Small intestine (tissue), 16 donors: ENCODE measurements at places on chromosomes 13 and 19.
A peak's percentile ranks its signal among the peaks of the same experiment; 100 is the strongest.

DNA sequence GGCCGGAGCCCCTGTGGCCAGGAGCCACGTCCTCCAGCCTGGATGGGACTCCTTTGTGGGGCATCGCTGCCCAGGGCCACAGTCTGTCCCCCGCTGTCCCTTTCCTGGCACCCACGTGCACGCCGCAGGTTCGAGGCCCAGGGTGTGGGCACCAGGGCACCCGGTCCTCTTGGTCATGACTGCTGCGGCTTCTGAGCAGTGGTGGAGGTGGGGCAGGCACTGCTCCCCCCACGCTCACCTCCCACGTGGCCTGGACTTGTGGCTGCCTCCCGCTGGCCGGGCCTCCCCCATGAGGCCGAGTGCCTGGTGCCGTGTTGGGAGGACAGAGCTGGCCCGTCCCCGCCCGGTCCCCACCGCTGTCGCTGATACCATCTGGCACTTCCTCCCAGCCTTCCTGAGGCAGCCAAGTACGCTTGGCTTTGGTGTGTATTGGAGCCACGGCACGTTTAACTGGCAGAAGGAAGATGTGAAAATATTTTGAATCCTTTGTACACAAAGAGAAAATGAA, 12.8 kb downstream of the SPPL2B start:
- DNase-seq: no peak

DNA sequence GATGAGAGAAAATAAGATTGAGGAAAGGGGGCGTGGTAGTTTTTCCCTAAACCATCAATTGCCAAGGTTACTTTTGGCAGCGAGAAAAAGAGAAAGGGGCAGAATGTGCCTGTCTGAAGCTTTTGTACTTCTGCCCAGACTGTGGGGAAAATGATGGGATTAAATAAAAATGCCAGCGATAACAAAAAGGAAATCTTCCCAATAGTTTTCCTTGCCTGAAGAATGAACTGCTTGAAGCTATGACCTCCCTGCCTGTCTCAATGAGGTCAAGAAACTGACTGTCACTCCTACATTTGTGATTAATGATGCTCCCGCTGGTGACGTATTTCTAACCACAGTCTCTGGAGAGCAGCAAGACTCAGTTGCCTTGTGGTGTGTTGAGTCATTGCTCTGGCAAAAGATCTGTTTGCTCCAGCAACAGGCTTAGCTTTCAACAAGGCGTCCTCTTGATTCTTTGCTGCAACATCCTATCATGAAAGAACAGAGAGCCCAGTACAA, 1051.5 kb downstream of the DIAPH3 start:
- DNase-seq: peak; percentile 1

GRCh38 chr19:23916991-23917390, 2.3 kb downstream of the ZNF726 start:
- peak; percentile 8 for DNase-seq

DNA sequence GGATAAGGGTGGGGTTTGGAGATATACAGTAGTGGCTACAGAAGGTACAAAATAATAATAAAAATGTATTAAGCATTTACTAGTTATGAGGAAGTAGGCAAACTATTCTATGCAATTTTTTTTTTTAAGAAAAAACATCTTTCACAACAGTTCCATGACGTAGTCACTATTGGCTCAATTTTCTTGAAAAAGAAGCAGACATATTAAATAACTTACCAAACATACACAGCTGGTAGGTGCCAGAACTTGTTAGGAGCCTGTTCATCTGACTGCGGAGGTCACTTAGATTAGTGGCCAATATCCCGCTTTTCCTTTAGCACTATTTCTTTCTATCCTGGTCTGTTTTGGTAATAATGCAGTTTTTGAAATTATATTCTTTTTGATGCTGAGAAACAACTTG, 593.5 kb downstream of the KCTD12 start:
- DNase-seq: no peak

DNA sequence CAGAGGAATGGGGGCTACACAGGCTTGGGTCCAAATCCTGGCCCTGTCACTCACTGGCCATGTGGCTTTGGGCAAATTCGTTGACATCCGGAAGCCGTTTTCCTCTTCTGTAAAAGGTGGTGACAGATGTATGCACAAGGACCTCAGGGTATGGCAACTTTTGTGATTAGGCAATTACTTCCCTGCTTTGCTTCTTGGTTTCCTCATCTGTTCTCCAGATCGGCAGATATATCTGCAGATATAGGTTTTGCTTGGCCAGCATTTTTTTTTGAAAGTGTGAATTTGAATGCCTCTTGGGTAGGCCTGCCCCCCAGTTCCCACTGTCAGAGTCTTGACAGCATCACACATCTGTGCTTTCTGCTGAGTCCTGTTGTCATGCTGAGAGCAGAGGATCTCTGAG, 17.7 kb downstream of the TMEM272 start:
- no peak for DNase-seq

GRCh38 chr19:30304540-30304939, 67.6 kb upstream of the ZNF536 start:
- DNase-seq: no peak

DNA sequence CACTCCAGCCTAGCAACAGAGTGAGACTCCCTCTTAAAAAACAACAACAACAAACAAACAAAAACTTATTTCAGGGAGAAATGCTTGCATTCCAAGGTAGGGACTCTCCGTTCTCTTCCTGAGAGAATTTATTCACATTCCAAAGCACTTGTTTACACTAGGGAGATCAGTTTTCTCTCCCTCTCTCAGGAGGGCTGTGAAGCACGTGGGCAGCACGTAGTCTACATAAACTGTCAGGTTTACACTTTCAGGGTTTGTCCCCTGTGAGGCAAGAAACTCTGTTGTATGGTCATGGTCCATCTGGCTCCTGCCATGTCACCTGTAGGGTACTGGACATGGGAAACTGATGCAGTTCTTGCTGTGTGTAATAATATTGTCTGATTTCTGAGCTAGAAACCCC, 31.6 kb downstream of the WDR87 start:
- DNase-seq: no peak

- peak; percentile 29 for DNase-seq
Observed at GRCh38 chr19:39890755-39891551, 43.5 kb downstream of the FCGBP start.

DNA sequence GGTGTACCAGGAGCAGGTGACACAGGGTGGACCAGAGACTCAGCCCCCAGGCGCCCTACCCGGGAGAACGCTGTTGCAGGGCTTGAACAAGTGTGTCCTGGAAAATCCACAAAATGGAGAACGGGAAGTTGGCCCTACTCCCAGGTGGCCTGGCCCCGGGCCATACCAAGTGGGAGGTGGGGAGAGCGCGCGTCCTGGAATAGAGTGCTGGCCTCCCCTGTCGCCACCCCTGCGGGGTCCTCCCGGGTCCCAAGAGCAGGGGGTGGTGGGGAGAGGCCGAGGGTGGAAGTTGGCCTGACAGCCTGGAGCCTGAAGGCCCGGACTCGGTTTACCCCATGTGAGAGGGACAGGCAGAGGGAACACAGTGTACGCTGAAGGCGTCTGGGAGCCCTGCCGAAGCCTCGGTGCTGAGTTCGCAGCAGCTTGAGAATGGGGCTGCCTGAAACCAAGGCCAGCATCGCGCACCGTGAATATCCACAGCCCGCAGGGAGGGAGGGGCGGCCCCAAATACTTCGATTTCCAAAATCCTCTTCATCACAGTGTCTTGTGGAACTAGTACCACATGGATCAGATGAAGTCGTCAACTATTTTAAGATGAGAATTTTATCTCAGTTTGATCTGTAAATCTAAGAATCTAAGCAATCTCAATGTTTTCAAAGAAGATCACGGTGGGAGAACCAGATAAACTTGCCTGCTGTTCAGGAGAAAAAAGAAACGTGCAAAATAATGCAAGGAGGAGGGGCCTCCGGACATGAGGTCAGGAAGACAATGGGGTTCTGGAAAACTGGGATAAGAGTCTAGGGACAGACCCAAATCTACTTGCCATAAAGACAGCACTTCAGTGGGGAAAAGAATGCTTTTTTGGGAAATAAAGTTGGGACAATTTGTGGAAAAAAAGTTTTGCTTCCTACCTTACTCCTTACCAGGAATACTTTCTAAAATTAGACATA, 10.4 kb upstream of the KLF16 start:
- DNase-seq: no peak

DNA sequence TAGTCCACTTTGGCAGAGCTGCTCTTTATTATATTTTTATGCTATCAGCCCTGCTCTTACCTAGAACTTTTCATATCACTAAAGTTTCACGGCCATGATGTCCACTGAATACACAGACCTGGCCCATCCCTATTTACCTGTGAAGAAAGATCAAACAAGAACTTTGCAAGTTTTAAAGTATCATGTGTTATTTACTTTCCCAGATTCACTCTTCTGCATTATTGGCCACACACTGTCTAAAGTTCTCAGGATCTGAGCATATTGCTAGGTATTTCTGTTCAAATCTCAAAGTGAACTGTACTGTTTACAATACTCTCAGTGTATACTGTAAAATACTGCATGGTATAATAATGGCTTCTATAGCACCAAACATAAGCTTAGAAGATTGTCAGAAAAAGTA, 405.2 kb downstream of the KLF12 start:
- DNase-seq: no peak

- no peak for DNase-seq
Observed at GRCh38 chr13:80312967-80313366, 28.0 kb downstream of the SPRY2 start.

GRCh38 chr13:24106429-24106828, 54.1 kb upstream of the SPATA13 start:
- no peak for DNase-seq

DNA sequence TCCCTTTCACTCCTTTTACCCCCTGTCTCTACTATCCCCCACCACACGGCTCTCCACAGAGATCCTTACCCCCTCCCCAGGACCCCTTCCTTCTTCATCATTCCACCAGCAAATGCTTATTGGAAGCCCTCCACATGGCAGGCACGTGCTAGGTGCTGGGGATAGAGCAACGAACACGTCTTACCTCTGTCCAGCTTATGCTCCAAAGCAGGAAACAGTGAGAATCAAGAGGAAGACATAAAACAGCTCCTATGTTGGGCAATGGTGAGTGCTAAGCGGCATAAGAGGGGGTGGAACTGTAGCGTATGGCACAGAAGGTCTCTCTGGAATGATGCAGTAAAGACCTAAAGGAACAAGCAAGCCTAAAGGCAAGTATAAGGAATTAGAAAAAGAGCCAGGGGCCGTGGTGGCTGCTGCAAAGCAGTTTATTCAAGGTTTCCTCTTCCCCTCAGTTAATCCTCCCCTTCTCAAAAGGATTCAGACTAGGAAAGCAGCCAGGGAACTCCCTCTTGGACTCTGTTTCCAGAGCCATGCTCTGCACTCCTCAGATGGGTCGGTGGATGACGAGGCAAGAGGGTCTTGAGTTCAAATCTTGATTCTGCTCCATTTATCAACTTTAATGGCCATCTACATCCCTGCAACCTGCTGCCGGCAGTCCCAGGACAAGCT, 289.4 kb downstream of the FOXO1 start:
- no peak for DNase-seq

DNA sequence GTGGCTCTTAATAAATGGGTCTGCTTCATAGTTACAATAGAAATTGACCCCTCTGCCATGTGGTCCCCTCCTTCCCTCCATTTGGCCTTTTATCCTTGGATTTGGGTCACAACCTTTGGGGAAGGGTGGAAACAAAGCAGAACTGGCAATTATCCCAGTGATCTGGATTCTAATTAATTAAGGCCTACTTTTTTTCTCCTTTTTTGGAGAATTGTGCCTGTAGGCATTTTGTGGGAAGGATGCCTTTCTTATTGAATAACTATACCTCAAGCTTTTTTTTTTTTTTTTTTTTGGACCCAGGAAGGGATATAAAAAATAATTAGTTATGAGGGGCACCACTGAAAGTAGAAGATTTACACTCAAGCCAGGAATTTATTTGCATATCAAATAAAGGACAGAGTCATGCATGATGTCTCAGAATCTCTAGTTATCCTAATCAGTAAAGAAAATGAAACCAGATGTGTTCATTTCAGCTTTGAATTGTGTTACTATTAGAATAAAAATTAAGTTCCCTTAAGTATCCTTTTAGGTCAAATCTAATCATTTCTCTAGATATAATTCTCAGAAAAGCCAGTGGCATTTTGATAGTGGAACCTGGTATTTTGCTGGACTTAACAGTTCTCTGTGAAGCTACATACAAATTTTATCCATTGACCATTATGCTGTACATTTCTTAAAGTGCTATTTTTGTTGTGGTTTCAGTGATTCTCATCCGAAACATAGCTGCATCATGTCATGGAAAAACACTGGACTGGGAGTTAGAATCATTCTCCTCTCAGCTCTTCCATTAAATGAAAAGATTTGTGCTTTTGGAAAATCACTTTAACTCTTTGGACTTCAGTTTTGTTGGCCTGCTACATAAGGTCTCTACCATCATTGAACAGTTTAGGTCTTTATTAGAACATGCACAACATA, 129.3 kb downstream of the KCNRG start:
- DNase-seq: no peak

DNA sequence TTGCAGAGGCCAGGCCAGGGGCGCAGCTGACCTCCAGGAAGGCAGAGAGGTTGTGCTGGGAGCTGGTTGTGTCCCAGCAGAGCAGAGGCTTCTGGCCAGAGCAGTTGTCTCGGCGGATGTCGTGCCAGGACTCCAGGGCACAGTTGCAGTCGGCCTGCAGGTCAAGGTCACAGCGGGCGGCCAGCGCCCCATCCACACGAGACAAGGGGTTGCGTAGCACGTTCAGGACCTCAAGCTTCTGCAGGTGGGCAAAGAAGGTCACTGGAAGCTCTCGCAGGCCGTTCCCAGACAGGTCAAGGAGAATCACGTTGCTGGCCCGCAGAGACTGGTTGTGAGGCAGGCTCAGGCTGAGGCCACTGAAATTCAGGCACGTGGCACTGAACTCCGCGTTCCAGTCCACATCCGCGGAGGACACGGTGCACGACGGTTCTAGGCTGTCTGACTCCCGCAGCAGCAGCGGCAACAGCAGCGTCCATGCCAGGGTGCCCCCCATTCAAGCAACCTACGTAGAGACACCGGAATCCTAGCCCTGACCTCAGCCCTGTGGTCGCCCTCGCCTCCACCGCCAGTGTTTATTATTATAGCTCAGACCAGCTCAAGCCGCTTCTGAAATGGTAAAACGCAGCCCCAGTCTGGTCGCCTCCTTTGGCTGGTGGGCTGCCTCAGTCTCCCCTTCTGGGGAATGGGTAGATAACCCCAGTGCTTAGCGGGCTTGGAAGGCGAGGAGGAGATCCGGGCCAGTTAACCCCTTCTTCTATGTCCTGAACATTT, 766 bp downstream of the LRRC25 start:
- no peak for DNase-seq

GRCh38 chr19:3234800-3235199, 10.3 kb downstream of the CELF5 start:
- no peak for DNase-seq
